GM04503 (cell line): ENCODE measurements at places on chromosomes 7 and 10.
A peak's percentile ranks its signal among the peaks of the same experiment; 100 is the strongest.

DNA sequence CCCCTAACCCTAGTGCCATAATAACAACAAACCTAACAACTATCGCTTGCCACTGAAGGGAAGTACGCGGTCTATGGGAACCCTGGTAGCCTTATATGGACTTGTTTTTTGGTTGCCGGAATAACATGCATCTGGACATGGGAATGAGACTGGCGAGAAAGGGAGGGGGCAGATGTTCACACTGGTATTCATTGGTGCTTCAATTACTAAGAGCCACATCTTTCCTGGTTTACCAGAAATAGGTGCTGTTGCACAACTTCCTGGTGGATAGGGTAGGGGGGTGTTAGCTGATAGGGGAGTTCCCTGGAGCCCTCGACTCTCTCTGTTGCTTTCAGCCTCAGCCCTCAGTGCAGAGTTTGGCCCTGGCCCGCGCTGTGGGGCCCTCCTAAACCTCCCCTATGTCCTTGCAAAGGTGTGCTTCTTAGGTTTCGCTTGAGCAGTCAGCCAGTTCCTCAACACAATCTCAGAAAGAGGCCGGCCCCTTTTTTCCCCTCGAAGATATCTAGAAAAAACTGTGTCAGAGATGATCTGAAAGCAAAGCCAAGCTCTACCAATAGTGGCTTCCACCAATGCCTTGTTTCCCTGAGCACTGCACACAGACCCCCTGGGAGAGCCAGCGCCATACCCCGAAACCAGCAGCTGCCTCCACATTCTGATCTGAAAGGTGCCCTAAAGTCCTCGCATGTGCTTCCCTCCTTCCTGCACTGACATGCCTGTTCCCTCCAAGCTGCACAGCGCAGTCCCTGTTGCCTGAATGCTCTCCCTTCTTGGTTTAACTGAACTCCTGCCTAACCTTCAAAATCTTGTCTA, 13.5 kb downstream of the TBXAS1 start:
- DNase-seq = no peak

- no peak for DNase-seq
Measured at GRCh38 chr7:74718336-74718735, 55.5 kb upstream of the NCF1 start.

GRCh38 chr10:98035599-98035998, 5.2 kb upstream of the CRTAC1 start:
- no peak for DNase-seq

GRCh38 chr7:31055471-31055870, 3.4 kb downstream of the ADCYAP1R1 start:
- DNase-seq = no peak

DNA sequence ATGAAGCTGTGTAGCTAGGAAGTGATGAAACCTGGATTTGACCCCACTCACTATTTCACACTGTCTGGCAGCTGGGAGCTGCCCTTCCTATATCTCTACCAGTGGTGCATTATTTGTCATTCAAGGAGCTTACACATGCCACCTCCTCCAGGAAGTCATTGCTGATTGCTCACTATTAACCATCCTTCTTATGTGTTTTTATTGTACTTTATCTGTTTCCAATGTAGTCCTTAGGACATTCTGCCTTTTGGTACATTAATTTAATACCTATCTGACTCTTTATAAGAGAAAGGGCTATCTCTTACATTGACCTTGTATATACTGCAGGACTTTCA, 31.0 kb downstream of the HHEX start:
- no peak for DNase-seq

GRCh38 chr7:98323597-98324322, 42.3 kb downstream of the BRI3 start:
- no peak for DNase-seq

DNA sequence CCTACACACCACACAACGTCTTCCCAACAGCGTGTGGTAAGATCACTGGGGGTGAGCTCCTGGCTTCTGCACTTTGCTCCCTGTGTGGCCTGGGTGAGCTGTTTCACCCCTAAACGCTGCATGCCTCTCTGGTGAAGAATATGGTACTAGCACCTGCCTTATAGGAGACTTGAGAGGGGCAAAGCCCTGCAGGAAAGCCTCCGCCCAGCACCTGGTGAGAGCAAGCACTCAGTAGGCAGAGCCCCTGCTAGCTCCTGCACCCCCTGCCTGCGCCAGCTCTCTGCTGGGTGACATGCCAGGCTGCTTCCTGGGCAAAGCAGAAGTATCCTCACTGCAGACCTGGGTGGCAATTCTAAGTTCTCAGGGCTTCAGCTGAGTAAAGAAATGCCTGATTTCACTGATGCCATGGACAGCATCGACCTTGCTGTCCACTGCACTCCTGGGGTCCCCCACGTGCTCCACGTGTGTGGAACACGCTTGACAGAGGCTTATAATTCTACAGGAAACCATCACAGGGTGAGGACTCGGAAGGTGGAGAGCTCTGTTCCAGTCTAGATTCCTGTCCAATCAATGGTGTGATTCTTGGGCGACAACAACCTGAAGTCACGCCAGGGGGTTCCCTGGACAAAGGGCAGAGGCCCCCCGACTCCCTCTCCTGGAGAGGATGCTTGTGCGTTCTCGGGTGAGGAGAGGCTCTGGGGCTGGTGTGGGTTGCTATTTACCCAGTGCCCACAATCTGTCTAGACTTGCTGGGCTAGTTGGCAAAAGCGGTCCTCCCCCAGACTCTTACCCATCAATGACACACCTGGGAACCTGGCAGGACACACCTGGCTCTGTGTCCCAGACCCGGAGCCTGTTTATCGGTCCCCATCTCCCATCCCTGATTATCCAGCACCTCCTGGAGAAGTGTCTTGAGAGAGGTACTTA, 5.0 kb upstream of the CALML5 start:
- DNase-seq = no peak

- DNase-seq = no peak
Measured at GRCh38 chr10:112314822-112315474, 31.7 kb downstream of the TECTB start.

DNA sequence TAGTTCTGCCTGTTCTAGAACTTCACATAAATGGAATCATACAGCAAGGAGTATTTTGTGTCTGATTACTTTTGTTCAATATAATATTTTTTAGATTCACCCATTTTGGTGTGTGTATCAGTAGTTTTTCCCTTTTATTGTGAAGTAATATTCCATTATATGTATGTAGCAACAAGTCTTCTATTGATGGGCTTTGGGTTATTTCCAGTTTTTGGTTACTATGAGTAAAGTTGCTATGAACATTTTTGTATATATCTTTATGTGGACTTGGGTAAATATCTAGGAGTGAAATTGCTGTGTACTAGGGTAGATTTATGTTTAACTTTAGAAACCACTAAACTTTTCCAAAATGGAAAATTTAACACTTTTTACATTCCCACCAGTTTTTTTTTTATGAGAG, 35.7 kb downstream of the ADK start:
- no peak for DNase-seq

- no peak for DNase-seq
Measured at GRCh38 chr7:27994639-27995038, 186.0 kb downstream of the JAZF1 start.

GRCh38 chr7:39838326-39838725, 111.7 kb upstream of the CDK13 start:
- DNase-seq = no peak

DNA sequence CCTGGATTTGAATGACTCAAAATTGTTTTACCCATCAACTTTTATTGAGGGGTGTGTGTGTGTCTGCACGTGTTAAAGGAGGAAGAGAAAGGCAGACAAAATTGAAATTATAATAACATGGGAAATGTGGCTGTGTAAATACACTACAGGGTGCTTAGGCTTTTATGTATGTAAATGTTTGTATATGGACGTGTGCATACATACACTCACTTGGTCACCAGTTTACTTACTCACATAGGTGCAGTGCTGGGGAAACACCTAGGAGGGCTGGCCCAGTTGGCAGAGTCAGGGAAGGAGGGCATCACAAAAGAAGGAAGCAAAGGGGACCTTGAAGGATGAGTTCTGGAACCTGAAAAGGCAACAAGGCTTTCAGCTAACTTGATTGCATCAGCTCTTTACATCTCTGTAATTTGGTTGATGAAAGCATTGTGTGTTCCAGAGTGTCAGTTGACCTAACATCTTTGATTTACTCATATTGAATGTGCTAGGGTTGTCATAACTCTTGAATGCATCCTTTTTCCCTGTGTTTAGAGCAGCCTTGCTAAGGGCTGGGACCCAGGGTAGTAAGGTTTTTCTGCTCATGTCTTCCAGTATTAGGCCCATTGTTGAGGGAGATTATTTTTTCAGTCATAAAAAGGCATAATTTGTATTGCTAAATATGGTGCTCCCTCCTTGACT, 10.2 kb downstream of the WDR11 start:
- DNase-seq = no peak

DNA sequence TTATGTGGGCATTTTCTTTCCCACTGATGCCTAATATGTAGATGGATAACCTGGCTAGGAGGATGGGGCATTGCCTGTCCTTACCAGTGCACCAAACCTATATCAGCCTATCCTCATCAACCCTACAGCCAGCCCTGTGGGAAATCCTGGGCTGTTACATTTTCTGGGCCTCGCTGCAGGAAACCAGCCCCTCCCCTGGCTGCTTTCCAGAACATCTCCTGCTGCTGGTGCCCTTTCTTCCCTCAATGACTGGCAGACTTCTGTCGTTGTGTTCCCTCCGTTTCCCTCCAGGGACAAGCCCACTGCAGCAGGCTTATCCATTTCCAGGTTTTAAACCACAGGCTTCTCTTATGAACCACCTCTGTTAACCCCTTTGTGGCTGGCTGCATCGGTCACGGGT, 486.1 kb upstream of the COBL start:
- no peak for DNase-seq

DNA sequence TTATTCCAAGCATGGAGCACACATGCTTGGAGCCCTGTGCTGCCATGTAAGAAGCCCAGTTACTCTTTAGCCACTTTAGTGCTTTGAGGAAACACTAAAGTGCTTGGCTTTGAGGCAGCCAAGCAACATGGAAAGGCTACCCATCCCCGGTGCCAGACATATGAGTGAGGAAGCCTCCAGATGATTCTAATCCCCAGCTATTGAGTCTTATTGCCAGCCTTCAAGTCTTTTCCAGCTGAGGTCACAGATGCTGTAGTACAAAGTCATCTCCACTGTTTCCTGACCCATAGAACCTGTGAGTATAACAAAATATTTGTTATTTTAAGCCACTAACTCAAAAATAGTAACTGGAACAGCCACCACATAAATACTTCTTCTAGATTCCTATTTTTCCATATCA, 91.4 kb upstream of the CYP26C1 start:
- peak; percentile 24 for DNase-seq

GRCh38 chr7:1317646-1318045, 85.0 kb downstream of the UNCX start:
- DNase-seq = no peak

- DNase-seq = peak; percentile 9
Measured at GRCh38 chr7:66778201-66778600, 37.7 kb downstream of the RABGEF1 start.

GRCh38 chr10:2641028-2641427, 426.3 kb upstream of the PFKP start:
- DNase-seq = no peak

DNA sequence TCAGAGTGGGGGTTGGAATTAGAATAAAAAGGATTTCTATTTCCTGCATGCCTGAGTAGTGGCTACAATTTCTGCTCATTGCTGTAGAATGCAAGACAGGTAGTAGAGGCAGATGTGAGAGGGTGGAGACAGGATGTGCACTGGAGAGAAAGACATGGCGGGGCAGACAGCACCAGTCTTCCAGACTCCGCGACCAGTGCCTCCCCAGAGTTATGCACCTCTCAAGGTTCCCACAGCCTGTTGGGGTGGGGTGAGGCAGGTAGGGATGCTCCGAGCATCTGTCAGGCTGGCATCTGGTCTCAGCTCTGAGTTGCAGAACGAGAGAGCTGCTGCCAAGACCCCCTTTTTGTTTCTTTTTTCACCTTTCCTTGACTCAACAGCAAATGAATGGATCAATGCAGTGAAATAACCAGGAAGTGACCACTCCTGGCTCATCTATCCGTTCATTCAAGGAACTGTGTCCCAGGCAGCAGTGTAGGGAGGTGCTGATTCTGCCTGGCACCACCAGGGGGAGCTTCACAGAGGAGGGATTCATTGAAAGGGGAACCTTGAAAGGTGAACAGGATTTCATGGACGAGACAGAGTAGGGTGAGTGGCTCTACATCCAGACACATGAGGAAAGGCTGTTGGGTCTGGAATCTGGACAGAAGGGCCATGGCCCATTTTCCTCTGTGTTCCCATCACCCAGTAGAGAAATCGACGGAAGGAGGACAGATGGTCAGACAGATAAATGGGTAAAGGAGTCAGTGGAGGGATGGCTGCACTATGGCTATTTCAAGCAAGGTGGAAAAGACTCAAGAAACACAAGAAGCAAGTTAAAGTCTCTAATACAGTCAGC, 17.2 kb upstream of the SLC18A3 start:
- no peak for DNase-seq

DNA sequence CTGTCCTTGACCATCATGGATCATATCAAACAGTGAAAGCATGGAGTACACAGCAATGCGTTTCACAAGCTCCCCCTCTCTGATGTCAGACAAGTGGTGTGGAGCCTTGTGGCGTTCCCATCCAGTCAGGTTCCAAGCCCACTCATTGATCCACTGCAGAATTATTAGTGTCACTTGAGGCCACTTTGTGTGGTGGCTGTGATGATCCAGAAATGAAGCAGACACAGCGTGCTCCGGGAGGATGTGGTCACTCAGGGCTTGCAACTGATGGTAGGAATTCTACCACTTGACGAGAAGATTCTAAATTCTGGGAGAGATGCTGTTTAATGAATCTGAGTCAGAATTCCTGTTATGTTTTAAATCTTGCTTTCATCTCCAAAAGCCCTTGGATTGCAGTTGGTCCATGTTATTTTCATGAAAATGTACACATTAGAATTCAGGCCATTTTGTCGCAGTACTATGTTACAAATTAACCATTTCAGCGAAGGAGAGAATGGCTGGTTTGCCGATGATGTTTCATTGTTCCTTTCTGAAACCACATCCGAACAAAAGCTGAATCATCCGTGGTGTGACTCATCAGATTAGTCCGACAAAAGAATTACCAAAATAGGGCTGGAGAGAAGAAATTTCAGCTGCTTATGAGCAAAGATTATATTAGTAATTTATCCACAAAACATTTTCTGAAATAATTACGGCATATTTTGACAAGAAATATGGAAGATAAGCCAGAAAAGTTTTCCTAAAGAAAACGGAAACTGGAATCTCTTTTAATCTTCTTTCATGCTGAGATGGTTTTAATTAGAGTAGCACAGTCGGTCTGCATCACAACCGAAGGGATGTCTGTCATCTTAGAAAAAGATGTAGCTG, 48.1 kb downstream of the INSYN2A start:
- DNase-seq = peak; percentile 73

GRCh38 chr10:110650265-110650668, 6.1 kb downstream of the RBM20 start:
- DNase-seq = no peak
